Daoy (cell line): ENCODE measurements at places on chromosomes 5 and 9.

- DNase-seq, result no peak
These were observed 175.1 kb upstream of the DAB2 start for GRCh38 chr5:39599721-39600431.

GRCh38 chr5:126265917-126266316 lies 157.3 kb upstream of the GRAMD2B start:
- no peak for DNase-seq

GRCh38 chr9:133275105-133276000 lies at the start of gene ABO:
Gene ABO (minus strand): TSS chr9:133275201.
- no peak for DNase-seq

DNA sequence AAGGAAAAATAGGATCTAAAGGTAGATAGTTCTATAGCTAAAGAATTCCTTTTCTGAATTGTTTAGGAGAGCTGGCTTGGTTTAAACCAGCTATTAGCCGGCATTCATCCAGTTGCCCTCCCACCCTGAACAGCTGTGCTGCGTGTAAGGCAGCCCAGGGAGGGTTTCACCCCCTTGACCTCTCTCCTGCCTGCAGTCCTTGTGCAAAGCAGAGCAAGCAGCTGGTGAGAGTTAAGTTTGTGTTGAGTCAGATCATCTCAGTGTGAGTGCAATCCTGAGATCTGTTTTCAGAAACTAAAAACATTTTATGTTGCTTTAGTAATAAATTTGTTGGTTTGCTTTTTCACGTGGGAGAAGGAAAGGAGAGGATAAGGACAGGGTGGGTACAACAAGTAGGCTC lies 13.0 kb downstream of the SLC25A25 start:
- DNase-seq, result no peak

GRCh38 chr5:123422433-123423277 lies 548 bp downstream of the CEP120 start:
- DNase-seq, result peak; percentile 40

GRCh38 chr5:157165261-157165660 lies 803 bp downstream of the GARIN3 start:
- no peak for DNase-seq

DNA sequence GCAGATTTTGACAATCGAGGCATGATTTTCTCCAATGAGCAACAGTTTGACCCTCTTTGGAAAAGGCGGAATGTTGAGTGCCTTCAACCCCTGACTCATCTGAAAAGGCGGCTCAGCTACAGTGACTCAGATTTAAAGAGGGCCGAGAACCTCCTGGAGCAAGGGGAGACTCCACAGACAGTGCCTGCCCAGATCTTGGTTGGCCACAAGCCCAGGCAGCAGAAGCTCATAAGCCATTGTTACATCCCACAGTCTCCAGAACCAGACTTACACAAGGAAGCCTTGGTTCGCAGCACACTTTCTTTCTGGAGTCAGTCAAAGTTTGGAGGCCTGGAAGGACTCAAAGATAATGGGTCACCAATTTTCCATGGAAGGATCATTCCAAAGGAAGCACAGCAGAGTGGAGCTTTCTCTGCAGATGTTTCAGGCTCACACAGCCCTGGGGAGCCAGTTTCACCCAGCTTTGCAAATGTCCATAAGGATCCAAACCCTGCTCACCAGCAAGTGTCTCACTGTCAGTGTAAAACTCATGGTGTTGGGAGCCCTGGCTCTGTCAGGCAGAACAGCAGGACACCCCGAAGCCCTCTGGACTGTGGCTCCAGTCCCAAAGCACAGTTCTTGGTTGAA lies 13.6 kb downstream of the PTPDC1 start:
- DNase-seq, result peak; percentile 84
